ENCODE measurements at places on chromosomes 4 and X. TPM values are rescaled to one million over a fixed set of nuclear protein-coding genes. Genes with fewer than 3 reads are reported as not detected.

Gene XAGE1A
- not detected for total RNA-seq

Gene EBP
- 145 TPM for total RNA-seq

Gene RBMXL3
- not detected for total RNA-seq

Gene GPM6B
- total RNA-seq, result 0.03 TPM

Gene SNCA
- total RNA-seq, result 0.22 TPM

Gene REST
- 8.7 TPM for total RNA-seq

Gene CSAG2
- total RNA-seq, result not detected

Gene MTM1
- total RNA-seq, result 8.0 TPM

Data from A549 treated with RU486 at 1 μM for 4 hours (cell line).